ENCODE measurements at places on chromosomes 13 and 19.

- no peak for DNase-seq
Measured at GRCh38 chr19:14150770-14151661, 14.6 kb upstream of the ASF1B start.

DNA sequence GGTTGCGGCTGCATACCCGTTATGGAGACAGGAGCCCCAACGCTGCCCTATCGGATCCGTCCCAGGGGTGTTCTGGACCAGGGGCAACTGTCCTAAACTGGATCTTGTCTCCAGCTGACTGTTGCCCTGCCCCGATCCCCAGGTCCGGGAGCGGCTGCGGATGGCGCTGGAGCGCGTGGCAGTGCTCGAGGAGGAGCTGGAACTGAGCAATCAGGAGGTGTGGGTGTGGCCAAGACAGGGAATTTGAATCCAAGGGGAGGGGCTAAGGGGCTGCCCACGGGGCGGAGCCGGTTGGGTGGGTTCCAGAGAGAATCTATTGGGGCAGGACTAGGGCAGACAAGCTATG lies 9.9 kb downstream of the PPFIA3 start:
- DNase-seq, result no peak

GRCh38 chr13:43391036-43391435 lies 367.6 kb downstream of the DNAJC15 start:
- DNase-seq, result no peak

GRCh38 chr19:56347163-56347778 lies 32.6 kb upstream of the ZSCAN5A start:
- DNase-seq, result no peak

- no peak for DNase-seq
Measured at GRCh38 chr13:103772576-103772975, 706.4 kb upstream of the SLC10A2 start.

- DNase-seq, result no peak
Measured at GRCh38 chr19:18756896-18757295, 34.2 kb downstream of the COMP start.

GRCh38 chr19:34999498-35000337 lies at the start of gene GRAMD1A:
GRAMD1A (plus strand) TSS chr19:35000323; CDS start chr19:35000479, 156 bp downstream.
- DNase-seq, result peak; percentile 34
